DMS 273 treated with DMSO at 0.1 percent for 48 hours (cell line): ENCODE measurements at places on chromosomes 16 and 17.

DNA sequence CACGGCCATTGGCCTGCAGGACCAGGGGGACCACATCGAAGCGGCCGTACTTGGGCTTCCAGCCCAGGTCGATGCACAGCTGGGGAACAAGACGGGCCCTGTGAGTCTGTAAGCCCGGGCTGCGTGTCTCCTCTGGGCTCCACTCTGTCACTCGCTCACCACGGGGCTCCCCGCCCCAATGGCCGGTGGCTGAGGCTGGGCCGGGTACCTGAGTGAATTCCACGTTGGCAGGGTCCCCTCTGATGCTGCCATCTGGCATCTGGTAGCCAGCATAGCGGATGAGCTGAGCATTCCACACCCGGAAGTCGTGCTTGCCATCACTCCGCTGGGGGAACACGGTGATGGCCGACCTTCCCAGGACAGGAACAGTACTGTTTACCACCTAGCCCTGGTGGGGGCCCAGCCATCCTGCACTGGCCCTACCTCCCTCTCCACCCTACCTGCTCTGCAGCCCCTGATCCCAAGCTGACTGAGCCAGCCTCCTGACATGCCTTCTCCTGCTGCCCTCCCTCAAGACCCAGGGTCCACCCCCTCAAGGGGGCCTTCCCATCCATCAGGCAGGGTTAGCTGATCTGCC, 19.4 kb downstream of the NOS2 start:
- no peak for DNase-seq

GRCh38 chr16:61897657-61898056, 138.6 kb downstream of the CDH8 start:
- DNase-seq, result no peak

DNA sequence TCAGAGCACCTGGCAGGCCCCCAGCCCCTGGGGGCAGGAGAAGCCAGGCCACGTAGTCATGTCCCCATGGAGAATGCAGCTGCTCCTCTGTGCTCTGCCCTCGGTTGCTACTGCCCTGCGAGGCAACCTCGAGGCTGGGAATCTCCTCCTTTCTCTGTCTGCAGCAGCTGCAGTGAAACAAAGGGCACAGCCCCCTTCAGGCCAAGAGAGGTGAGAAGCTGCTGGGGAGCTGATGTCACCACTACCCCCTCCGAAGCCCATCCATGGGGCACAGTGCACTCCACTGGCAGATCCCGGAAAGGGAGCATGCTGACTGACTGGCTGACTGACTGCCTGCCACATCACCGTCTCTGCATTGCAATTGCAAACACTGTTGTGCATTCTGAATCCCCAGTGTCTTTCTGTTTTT, 103.7 kb downstream of the GRIN2A start:
- no peak for DNase-seq

GRCh38 chr16:4556112-4556511, at the start of gene C16orf96:
Gene C16orf96, plus strand, starts transcription at chr16:4556340. Its CDS starts 150 bp downstream, at chr16:4556490.
- no peak for DNase-seq

DNA sequence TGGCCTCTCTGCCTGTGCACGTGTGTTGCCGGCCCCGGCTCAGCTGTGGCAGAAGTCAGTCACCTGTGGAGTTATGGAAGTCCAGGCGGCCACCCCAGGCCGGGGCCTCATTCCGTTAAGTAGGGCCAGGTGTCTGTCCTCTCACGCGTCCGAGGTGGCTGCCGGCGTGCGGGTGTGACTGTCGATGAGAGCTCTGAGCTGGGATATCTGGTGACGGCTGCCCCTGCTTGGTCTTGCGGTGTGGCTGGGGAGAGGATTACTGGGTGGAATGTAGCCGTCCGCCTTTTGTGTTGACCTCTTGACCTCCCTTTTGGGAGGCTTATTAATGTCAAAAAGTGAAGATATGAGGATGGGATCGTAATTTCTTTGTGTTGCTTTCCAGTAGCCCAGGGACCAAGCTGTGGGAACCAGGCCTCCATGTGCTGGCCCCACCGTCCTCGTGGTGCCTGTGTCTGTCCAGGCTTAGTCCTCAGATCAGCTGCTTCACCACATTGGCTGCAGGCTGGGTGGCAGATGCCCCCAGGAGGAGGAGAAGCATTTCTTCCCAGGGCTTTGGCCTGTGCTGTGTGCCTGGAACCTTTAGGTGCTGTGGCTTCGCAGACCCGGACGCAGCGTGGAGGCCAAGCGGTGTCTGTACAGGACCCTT, 23.0 kb upstream of the ZNF750 start:
- no peak for DNase-seq

DNA sequence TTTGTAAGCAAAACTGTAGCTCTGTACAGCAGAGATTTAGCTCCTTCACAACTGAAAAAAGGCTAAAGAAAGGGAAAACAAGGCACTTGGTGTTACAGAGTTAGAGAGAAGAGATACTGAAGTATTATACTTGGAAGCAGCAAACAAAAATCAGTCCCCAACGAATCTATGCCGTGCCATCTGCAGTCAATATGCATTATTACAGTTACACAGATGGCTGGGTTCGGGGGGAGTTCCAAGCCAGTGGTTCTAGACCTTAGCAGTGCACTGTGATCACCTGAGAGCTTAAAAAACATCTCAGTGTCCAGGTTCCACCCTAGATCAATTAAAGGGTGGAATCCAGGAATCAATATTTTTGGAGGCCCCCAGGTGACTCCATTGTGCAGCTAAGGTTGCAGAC, 489.9 kb downstream of the SHISA9 start:
- DNase-seq, result no peak

- no peak for DNase-seq
These were observed 260.1 kb upstream of the C16orf82 start for GRCh38 chr16:26806657-26807056.

DNA sequence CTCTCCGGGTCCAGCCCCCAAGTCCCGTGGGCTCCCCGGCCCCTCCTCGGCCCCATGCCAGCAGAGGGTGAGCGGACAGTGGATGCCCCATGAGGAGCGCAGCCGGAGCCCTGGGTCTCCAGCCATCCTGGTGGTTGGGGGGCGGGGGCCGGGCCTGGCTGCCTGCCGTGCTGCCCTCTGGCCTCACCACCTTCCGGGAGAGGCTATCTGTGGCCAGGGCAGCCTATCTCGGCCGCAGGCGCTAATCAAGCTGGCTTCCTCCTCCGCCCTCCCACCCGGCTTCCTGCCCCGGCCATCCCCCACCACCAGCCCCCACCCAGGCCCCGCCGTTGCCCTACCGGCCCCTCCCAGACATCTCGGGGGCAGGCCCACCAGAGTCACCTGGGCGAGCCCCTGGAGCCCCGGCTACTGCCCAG, 46.8 kb downstream of the ZFPM1 start:
- DNase-seq, result no peak
